ENCODE measurements at places on chromosomes 5 and 9.

GRCh38 chr9:95815961-95816360 is 59.5 kb upstream of the ERCC6L2 start:
- DNase-seq, result no peak

DNA sequence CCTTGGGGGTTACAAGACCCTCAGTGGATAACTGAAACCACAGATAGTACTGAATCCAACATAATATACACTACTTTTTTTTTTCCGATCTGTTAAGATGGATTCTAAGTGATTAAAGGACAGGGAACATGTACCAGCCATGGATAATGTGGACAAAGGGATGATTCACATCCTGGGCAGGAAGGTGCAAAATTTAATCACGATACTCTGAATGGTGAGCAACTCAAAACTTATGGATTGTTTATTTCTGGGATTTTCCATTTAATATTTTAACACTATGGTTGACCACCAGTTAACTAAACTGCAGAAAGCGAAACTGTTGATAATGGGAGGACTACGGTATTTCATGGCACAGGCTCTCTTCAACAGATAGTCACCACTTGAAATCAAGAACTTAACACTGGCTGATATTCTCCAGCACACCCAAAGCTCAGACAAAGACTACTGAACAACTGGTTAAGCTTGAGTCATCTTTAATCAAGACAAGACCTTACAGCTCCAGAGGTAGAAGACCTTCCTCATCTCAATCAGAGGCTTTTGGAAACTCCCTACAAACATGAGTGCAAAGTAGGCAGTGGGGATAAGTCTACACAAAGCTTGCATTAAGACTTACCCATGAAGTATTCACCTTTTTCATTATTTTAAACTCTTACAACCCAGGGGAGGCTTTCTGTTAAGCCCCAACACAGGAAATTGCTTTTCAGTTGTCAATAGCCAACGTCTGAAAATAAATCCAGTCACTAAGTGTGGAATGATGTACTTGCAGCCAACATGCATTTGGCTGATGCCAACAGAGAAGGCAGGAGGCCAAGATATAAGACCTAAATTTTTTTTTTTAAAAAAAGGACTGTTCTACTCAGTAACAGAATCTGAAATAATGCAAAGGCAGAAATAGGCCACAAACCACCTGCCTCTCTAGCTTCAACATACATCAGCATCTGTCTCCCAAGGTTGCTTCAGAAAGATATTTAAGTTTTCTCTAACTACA is 78.7 kb downstream of the ELAVL2 start:
- no peak for DNase-seq

DNA sequence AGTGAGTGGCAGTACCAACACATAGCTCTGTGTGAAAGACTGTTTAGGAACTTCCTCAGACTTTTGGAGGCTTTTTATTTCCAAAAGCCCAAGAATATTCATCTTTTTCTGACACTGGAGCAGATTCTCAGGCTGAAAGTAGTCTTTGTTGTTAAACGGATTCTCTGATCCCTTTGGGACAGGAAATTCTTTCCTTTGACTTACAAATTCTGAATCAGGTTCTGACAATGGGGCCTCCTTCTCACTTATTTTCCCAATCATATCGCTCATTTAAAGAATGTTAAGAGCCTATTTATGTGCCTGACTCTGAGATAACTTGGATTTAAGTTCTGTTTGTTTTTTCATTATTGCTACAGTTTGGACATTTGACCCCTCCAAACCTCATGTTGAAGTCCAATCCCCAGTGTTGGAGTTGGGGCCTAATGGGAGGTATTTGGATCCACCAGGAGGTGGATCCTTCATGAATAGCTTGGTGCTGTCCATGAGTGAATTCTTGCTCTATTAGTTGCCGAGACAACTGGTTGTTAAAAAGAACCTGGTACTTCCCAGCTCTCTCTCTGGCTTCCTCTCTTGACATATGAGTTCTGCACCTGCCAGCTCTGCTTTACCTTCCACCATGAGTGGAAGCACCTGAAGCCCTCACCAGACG is 4.1 kb upstream of the ADGRV1 start:
- no peak for DNase-seq

DNA sequence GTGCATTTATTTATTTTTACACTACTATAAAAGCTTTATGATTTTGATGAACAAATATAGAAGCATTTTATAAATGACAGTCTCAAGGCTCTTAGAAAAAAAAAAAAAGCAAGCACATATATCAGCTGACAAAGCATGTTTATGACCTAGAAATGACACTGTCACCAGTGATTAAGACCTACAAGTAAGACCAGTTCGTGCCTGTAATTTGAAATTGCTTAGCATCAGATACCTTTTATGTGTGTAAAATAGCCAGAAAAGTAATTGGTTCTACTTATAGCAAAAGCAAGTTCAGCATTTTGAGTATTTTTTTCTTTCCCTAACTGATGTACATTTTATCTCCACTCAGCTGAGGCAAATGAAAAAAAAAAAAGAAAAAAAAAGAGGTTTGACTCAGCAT is 808.4 kb downstream of the CDH18 start:
- DNase-seq, result no peak

GRCh38 chr9:92147852-92148180 is 32.6 kb upstream of the SPTLC1 start:
- DNase-seq, result no peak

GRCh38 chr5:90982576-90982975 is 400.5 kb downstream of the ARRDC3 start:
- DNase-seq, result no peak

- no peak for DNase-seq
Measured at GRCh38 chr9:90333226-90333625, 309.4 kb downstream of the DIRAS2 start.

GRCh38 chr9:995192-995591 is 18.7 kb downstream of the DMRT3 start:
- no peak for DNase-seq

DNA sequence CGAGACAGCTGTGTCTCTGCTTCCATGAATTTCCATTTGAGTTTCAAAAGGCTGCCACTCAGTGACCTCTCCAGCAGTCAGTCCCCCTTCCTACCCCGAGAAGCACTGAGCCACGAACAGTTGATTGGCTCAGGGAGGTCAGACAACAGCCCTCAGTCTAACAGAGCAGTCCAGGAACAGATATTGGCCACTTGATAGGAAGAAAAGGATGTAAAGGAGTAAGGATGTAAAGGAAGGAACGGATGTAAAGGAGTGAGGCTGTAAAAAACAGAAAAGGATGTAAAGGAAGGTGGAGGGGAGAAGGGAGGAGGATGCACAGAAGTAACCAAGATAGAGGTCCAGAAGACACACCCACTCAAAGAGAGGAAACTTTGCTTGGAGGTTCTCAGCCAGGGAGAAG is 3.2 kb upstream of the NR4A3 start:
- no peak for DNase-seq

- no peak for DNase-seq
Measured at GRCh38 chr5:90047113-90047512, 362.4 kb downstream of the CETN3 start.

GRCh38 chr5:65142016-65142415 is 339.7 kb downstream of the ADAMTS6 start:
- DNase-seq, result no peak

DNA sequence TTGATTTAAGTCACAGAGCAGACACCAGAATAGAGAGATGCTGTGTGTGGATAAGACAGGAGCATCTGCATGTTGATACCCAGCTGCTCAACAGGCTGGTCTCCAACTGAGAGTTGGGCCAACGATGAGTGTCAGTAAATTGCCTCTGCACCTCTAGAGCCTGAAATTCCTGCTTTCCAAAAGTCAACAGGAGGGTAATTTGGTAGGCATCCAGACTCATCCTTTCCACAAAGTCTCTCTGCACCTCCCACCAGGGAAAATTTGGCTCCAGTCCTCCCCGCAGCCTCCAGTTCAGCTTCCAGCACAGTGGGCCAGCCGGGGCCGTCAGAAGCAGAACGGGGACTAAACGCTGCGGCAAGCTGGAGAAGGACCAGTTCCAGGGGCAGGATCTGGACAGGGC is 136.9 kb downstream of the RFK start:
- DNase-seq, result no peak

Measured in CD8-positive, alpha-beta T cell (primary cell).